Stimulated activated CD4-positive, alpha-beta T cell treated with anti-CD3 and anti-CD28 coated beads, TNF-alpha, amount 100 ng/mL, for 1 hour (primary cell): ENCODE measurements at places on chromosomes 13 and 19.

DNA sequence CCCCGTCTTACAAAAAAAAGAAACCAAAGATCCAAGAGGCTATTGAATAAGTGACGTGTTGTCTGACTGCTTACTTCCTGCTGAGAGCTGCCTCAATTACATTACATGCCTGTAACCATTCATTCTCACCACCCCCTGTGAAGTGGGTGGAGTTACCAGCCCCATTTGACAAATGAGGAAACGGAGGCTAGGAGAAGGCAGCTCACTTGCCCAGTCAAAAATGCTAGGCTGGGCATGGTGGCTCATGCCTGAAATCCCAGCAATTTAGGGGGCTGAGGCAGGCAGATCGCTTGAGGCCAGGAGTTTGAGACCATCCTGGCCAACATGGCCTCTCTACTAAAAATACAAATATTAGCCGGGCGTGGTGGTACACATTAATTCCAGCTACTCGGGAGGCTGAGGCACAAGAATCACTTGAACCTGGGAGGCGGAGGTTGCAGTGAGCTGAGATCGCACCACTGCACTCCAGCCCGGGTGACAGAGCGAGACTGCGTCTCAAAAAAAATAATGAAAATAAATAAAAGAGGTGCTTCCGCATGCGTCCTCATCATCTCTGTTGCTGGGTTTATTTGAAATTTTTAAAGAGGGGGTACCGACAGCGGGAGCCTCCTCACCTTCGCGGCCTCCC lies 499 bp downstream of the LSM7 start:
- no peak for DNase-seq

DNA sequence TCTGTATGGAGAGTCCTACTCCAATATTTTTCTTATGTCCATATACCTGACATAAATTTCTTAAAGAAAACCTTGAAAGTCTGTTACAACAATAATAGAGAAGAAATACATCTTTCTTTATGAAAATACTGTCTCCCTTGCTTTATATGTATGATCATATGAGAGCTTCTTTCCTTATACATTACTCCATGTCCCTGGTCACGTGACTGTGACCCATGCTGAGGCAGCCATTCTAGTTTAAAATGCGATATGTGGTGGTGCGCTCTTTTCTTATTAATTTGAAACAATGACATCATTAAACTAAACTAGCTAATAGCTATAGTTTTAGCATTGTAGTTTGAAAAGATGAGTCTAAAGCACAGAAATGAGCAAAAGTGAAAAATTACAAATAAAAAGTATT lies 1120.3 kb upstream of the PRR20A start:
- no peak for DNase-seq

GRCh38 chr13:80010846-80011245 lies 330.1 kb downstream of the SPRY2 start:
- no peak for DNase-seq

DNA sequence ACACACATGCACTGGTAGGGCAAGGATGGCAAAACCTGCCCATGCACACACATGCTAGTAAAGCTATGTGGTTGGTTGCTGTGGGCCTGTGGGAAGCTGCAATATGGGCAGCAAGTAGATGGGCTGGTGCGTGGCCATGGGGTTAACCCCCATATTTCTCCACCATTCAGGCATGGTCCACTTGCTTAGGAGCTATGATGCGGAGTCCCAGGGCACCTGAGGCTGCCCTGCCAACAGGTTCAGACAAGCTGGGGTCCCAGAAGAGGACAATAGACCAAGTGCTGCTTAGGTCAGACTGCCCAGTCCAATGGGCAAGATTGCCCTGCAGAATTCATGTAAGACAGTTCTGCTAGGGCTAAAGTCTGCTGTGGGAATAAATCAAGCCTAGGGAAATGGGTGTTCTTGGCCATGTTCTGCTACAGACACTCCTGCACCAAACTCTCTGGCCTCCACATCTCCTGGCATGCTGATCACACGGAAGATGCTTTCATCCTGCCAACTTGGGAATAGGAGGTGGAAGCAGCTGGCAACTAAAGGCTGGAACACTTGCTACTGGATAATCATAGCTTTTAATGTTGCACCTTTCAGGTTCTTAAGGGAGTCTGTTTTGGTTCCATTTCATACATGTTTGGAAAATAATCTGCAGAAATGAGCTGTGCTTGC lies 646.3 kb upstream of the SLITRK1 start:
- no peak for DNase-seq

- no peak for DNase-seq
These were observed 115.6 kb downstream of the RAB20 start for GRCh38 chr13:110445722-110446574.

- DNase-seq = no peak
These were observed 308.5 kb upstream of the KLF12 start for GRCh38 chr13:74442751-74443150.

DNA sequence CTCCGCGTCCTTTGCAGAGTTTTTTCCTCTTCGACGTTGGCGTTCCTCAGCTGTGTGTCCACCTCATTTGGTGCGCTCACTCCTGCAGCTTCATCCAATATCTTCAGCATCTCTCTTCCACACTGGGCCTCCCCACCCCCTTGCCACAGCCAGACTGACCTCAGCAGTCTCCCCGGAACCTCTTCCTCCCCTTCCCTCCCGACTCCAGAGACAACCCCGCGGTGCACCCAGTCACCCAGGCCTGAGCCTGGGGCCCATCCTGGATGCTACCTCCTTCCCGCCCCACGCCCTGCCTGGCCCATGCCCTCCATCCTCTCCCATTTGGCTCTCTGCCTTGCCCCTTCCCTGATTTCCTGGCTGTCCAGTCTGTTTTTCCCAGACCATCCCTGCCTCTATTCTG lies 8.1 kb upstream of the C5AR2 start:
- no peak for DNase-seq

GRCh38 chr13:98534821-98535220 lies 42.1 kb downstream of the STK24 start:
- DNase-seq = no peak

DNA sequence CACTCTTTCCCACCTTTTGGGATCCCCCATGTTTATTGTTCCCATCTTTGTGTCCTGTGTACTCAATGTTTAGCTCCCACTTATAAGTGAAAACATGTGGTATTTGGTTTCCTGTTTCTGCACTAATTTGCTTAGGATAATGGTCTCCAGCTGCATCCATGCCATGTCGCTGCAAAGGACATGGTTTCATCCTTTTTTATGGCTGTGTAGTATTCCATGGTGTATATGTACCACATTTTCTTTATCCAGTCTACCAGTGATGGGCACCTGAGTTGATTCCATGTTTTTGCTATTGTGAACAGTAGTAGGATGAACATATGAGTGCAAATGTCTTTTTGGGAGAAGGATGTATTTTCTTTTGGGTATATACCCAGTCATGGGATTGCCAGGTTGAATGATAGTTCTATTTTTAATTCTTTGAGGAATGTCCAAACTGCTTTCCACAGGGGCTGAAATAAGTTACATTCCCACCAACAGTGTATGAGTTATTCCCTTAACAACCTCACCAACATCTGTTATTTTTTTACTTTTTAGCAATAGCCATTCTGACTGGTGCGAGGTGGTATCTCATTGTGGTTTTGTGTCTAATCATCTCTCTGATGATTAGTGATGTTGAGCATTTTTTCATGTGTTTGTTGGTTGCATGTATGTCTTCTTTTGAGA lies 55.7 kb upstream of the MEDAG start:
- no peak for DNase-seq

- DNase-seq = no peak
These were observed 434.5 kb downstream of the PCDH9 start for GRCh38 chr13:66795636-66796035.

- no peak for DNase-seq
These were observed 143.8 kb downstream of the PTPRS start for GRCh38 chr19:5196832-5197231.

GRCh38 chr19:49936549-49936948 lies 7.2 kb upstream of the NUP62 start:
- no peak for DNase-seq

DNA sequence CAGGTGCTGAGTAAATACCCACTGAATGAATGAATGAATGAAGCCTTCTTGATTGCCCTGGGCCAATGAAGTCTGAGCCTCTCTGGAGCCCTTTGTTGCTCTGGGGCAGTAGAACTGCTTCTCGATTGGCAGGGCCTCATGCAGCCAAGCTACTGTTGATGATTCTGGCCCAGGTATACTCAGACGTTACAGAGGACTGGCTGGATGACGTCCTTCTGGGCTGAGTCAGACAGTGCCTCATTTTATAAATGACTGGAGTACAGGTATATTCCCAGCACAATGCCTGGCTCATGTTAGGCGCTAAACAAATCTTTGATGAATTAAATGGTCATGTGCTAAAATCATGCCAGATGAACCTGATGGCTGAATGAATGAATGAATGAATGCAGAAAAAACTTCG lies 243.8 kb upstream of the MAB21L1 start:
- no peak for DNase-seq

DNA sequence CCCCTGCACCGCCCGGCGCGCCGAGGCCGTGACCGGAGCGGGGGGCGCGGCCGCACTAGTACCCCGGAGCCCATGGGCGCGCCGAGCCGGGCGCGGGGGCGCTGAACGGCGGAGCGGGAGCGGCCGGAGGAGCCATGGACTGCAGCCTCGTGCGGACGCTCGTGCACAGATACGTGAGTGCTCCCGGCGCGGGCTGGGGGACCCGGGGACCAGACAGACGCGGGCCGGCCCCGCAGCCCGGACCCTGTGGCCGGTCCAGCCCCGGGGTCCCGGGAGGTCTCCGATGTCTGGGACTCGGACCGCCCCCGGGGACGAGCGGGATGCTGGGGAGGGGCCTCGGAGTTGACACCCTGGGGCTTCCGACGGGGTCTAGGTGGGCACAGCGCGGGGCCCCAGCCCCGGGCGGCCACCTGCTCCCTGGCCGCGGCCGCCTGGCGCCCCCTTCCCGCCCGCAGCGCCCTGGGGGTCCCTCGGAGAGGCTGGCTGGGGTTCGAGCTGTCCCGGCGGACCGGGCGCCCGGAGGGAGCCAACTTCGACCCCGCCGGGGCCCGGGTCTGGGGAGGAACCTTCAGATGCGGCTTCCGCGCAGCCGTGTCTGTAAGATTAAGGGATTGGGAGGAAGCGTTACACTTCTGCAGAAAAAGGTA lies 568 bp downstream of the ATP11A start:
- DNase-seq = no peak

- DNase-seq = no peak
These were observed 33.1 kb downstream of the MYO16 start for GRCh38 chr13:108662528-108662927.

GRCh38 chr19:33207040-33207620 lies 13.0 kb downstream of the LRP3 start:
- no peak for DNase-seq

DNA sequence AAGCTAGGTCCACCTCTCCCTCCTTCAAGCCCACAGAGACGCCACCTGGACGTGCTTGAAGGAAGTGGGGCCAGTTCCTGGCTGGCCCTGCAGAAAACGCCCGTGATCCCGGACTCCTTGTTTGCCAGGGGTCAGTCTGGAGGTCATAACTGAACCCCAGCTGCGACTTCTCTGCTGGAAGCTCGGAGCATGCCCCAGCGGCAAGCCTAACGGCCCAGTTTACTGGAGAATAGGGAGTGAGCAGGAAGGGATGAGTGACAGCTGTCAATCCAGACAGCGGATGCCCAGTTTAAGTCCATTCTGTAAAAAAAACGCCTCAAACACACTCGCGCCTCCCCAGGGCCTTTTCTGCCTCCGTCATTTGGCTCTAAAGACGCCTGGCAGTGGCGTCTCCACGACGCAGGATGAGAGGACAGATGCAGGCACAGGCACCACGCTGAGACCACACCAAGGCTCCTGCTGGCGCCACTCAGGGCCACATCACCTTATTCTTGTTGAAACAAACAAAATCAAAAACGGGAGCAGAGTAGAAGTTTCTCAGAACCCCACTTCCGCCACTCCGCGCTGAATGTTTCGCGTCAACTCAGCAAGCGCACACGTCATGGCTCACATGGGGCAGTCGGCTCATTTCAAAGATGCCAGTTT lies 57.6 kb downstream of the RASA3 start:
- no peak for DNase-seq

GRCh38 chr13:90997951-90998350 lies 349.5 kb upstream of the MIR17HG start:
- no peak for DNase-seq

GRCh38 chr13:79398127-79398526 lies 7.9 kb downstream of the RBM26 start:
- DNase-seq = no peak

DNA sequence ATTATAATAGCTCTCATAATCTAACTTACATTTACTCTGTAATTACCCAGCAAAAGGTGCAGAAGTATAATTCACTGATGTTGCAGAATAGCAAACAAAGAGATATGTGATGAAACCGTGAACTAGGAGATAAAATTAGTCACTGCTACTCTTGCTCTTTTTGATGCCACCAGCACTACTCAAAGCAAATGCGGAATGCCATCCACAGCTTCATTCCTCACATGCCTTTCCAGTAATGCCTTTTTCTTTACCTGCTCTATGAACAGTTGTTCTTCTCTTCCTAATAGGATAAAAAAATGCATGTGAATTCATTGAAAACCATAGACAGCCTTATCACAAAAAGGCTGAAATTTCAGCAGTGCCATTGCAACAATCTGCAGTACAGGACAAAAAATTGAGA lies 1129.5 kb downstream of the DIAPH3 start:
- no peak for DNase-seq

- no peak for DNase-seq
These were observed 16.6 kb upstream of the MEIS3 start for GRCh38 chr19:47435883-47436417.

GRCh38 chr13:26051657-26052311 lies at the start of gene SHISA2:
TSS of gene SHISA2 (minus strand) at chr13:26052016. CDS start at chr13:26050975, 1,041 bp downstream.
- no peak for DNase-seq

DNA sequence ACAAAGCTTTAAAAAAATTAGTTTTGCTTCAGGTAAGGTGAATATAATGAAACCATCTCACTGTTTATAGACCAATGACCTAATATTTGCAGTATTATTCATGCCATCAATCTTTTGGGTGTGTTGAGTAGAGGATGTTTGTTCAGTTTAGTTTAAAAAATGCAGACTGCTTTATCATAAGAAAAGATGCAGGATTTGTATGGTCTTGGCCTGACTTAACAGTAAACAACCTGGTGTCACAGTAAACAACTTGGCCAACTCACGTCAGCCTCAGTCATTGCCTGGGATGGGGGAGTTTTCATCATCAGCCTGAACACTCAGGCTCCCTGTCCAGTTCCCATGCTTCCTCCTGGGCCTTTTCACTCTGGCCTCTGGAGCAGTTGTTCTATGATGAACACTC lies 55.1 kb downstream of the LMO7 start:
- no peak for DNase-seq

DNA sequence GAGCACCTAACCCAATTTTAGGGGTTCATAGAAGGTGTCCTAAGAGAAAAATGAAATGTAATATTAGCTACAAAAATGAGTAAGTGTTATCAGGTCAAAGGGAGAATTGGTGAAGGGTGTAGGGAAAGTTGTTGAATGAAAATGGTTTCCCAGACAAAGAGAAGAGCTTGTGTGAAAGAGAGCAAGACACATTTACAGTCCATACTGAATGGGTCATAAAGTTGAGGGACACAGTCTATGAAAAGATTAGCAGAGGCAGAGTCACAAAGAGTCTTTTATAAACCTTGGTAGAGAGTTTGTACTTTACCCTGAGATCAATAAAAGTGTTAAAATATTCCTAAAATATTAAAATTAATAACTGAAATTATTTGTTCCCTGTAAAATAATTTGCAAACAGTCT lies 759.4 kb downstream of the DIAPH3 start:
- DNase-seq = no peak

- no peak for DNase-seq
These were observed 75.1 kb downstream of the GNG7 start for GRCh38 chr19:2627319-2627829.

GRCh38 chr13:51769455-51770127 lies 34.4 kb downstream of the DHRS12 start:
- no peak for DNase-seq
